AG10803 (cell line): ENCODE measurements at places on chromosomes 11 and 22.
A peak's percentile ranks its signal among the peaks of the same experiment; 100 is the strongest.

DNA sequence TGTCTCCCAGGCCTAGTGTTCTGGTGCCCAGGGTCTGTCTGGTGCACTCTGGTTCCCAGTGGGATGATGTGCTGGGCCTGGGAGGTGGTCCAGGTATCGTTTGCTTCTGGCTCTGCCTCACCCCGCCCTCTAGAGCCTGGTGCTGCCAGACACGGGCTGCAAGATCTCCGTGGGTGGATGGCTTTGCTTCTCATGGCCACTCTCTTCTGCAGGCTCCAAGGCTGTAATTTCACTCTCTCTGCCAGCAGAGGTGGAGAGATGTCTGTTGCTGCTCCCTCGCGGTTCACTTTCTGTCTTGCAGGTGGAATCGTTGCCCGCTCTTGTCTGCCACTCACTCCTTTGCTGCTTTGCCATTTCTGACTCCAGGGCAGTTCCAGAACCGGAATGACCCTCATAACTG, 13.4 kb downstream of the NADSYN1 start:
- no peak for DNase-seq

- DNase-seq, result no peak
These were observed 18.4 kb downstream of the DEUP1 start for GRCh38 chr11:93348930-93349329.

- no peak for DNase-seq
These were observed 232.7 kb downstream of the CTTN start for GRCh38 chr11:70630816-70631623.

- no peak for DNase-seq
These were observed 10.6 kb upstream of the PAX6 start for GRCh38 chr11:31821766-31822165.

- peak; percentile 44 for DNase-seq
These were observed 39.3 kb upstream of the CELSR1 start for GRCh38 chr22:46576556-46577367.

DNA sequence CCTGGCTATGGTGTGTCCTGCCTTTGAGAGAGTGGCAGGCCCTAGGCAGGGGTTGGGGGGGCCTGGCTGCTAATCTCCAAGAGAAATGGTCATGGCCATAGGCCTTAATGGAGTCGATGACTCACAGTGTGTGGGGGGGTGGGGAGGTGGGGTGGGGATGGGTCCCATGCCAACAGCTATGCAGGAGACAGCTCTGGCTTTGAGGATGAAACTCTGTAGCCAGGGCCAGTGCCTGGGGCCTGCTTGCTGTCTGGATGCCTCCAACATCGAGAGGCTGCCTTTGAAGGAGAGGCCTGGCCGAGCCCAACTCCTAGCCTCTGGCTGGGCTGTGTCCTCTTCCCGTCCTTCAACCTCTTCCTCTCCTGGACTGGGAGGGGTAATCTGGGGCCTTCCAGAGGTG, 23.9 kb upstream of the TSPAN18 start:
- DNase-seq, result no peak

GRCh38 chr22:17108256-17109112, 12.7 kb downstream of the TMEM121B start:
- no peak for DNase-seq

DNA sequence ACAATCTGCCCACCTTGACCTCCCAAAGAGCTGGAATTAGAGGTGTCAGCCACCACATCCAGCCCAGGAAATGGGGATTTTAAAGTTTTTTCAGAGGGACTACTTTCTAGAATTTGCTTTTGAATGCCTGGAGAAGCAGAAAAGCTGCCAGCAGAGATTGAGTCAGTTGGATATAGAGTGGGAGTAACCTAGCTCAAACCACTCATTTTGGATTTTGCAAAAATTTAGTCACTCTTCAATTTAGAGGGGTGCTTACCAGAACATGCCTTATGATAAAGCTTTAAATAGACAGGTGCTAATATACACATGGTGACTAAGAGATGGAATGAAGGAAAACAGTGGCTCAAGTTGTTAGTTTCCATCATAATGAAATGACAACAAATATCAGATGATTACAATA, 26.5 kb upstream of the PSMA1 start:
- no peak for DNase-seq

DNA sequence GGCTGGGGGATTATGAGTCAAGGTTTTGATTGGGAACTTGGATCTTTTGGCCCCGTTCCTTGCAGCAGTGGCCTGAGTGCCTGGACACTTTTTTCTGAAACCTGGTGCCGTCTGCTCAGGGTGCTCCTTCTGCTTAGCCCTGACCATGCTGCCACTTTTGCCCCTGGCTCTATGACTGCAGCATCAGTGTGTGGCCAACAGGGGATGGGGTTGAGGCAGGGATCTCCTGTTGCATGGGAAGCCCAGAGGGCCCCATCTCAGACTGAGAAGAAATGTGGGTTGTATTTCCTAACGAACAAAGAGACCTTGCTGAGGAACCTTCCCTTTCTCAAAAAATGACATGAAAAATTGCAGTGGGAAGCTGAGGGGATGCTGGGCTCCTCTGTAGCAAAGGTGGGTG, 18.7 kb downstream of the POU2F3 start:
- no peak for DNase-seq

GRCh38 chr11:42709216-42709615, 602.6 kb upstream of the API5 start:
- no peak for DNase-seq

DNA sequence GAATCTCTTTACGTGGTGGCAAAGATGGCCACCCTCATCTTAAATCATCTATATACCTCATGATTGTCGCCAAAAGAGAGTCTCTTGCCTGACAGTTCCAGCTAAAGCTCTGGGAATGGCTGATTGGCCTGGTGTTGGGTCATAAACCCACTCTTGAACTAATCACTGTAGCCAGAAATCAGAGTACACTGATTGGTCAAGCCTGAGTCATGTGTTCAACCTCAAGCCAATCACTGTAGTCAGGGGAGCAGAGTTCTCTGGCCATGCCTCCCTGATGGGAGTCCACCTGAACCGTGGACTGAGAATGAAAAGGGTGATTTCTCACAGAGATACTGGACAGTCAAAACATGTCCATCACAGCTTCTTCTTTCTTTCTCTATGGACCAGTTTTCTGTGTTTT, 45.8 kb downstream of the RCN1 start:
- DNase-seq, result no peak

DNA sequence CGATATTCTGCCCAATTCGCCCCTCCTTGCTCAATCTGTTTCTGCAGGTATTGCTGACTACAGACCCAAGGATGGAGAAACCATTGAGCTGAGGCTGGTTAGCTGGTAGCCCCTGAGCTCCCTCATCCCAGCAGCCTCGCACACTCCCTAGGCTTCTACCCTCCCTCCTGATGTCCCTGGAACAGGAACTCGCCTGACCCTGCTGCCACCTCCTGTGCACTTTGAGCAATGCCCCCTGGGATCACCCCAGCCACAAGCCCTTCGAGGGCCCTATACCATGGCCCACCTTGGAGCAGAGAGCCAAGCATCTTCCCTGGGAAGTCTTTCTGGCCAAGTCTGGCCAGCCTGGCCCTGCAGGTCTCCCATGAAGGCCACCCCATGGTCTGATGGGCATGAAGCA, 9.2 kb upstream of the SLC35E4 start:
- no peak for DNase-seq

DNA sequence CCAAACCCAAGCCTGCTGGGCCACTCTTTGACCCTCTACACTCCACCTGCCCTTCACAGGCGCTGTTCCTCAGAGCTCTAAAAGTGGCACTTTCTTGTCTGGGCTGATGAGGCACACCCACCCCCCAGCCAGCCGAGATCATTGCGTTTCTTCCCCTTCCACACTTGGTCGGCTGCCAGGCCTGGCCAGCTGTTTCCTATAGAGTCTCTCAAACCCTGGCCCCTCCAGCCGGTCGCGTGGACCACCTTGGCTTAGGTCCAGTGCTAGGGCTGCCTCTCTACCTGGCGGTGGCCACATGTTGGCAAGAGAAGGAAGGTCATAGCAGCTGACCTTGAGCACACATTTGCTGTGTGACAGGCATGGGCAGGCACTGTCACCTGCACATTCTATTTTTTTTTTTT, 60.6 kb downstream of the PPP6R2 start:
- DNase-seq, result no peak

GRCh38 chr11:34685864-34686263, 65.0 kb downstream of the EHF start:
- DNase-seq, result no peak

DNA sequence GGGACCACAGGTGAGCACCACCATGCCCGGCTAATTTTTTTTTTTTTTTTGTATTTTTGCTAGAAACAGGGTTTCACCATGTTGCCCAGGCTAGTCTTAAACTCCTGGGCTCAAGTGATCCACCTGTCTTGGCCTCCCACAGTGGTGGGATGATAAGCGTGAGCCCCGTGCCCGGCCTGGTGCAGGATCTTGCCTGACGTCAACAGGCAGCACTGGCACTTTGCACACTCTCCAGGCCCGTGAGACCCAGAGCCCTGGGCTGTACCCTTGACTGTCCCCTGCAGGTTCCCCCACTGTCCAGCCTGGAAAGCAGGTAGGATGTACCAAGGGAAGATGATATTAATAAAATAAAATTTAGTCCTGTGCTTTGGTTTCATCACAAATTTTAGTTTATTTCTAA, 29.1 kb upstream of the PANX2 start:
- no peak for DNase-seq

GRCh38 chr22:50190941-50191741, 5.4 kb downstream of the TRABD start:
- no peak for DNase-seq

GRCh38 chr22:39493759-39494158, 8.3 kb upstream of the MIEF1 start:
- DNase-seq, result peak; percentile 93

DNA sequence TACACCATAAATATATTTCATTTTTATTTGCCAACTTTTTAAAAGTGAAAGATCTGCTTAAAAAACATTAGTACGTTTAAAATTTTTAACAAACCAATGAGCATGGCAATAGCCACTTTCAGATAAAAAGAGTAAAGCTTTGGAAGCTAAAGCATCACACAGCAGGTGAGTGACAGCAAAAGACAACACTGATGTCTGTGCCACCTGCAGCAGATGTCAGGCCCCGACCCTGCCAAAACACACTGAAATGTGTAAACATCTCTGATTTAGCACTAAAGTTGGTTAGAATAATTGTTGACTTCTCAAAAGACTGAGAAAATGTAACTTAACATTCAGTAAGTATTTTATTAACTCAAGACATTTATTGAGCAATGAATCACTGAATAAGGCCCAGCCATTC, 232.9 kb downstream of the DLG2 start:
- no peak for DNase-seq

GRCh38 chr11:21460082-21460481, 732.8 kb upstream of the ANO5 start:
- no peak for DNase-seq

DNA sequence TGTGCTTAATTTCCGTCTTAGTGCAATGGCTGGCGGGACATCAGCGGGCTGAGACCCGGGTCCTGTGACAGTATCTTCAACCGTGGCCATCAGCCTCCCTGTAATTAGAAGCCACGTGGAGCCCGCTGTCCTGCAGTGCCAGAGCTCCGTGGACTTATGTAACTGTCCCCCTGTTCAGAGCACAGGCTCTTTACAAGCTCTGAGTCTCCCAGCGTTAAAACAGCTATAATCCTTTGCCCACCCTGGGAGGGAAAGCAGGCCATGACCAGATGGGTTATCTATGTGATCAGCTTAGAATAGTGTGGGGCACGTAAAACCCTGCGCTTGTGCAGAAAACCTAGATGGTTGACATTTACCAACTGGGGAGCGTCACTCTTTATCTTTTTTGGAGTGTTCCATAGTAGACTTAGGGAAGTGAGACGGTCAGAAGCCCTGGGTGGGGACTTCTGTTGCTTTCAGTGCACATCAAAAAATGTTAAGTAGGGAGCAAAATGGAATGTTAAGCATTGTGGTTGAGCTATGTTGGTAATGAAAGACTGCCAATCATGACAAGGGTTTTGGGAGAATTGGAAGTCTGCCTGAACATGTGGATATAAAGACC, 103.5 kb upstream of the CADM1 start:
- DNase-seq, result peak; percentile 52

DNA sequence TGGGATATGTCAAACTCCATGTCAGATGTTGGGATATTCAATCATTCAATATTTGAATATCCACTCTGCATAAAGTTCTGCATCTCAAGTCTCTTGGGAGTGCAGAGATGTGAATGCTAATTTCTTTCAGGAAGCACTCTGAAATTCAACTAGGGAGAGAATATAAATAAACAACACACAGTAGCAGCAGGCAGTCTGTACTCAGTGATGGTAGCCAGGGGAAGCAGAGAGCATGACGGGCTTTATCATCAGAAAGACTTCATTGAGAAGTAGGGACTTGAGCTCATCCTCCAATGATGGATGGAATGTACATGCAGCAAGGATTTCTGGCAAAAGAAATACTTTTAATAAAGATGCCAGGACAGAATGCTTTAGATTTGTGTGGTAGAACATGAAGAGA, 9.8 kb upstream of the TEAD1 start:
- no peak for DNase-seq

GRCh38 chr11:16363706-16364105, 7.4 kb upstream of the SOX6 start:
- no peak for DNase-seq

- DNase-seq, result peak; percentile 77
These were observed 95.5 kb upstream of the PARVA start for GRCh38 chr11:12281571-12282478.

- DNase-seq, result no peak
These were observed 1.8 kb upstream of the SNX19 start for GRCh38 chr11:130918081-130918480.

GRCh38 chr11:123045101-123045500, 16.8 kb downstream of the HSPA8 start:
- no peak for DNase-seq

DNA sequence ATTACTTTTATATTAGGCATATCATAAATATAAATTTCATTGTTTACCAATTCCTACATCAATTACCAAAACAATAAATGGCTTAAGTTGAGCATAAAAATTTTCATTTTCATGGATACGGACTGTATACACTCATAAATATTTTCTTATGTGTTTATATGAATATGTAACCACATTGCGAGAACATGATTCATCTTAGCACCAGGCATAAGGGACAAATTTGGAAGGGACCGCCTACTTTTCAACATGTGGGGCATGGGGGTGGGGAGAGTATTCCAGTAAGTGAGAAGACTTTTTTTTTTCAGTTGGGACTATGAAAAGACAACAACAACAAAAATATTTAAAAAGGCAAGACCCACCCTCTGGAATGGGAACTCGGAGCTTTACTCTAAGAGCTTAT, 296.1 kb downstream of the RAB38 start:
- DNase-seq, result peak; percentile 65

GRCh38 chr11:27699242-27699925, 871 bp downstream of the BDNF start:
- no peak for DNase-seq

GRCh38 chr11:102615077-102615893, 9.8 kb downstream of the MMP20 start:
- DNase-seq, result peak; percentile 13
